ENCODE measurements at places on chromosomes 13 and 19. TPM values are rescaled to one million over a fixed set of nuclear protein-coding genes. Genes with fewer than 3 reads are reported as not detected.

GRCh38 chr13:77398825-77399620, 72.1 kb upstream of the MYCBP2 start:
- no peaks in the 10 kb centered on the region for H3K4me1 ChIP-seq
- peak; percentile 24 for DNase-seq
- no peak overlapping the region for H3K4me3 ChIP-seq
- no peak overlapping the region for H3K27ac ChIP-seq

Gene ATP4A
- not detected for total RNA-seq

GRCh38 chr19:17468302-17469091, 1.8 kb upstream of the SLC27A1 start:
- H3K36me3 ChIP-seq, result no peaks in the 10 kb centered on the region
- H3K27ac ChIP-seq, result peak overlapping the region; percentile 65
- peak overlapping the region; percentile 91 for H3K4me3 ChIP-seq

GRCh38 chr13:20128459-20128931, 32.4 kb downstream of the GJA3 start:
- DNase-seq, result peak; percentile 50
- H3K4me1 ChIP-seq, result peaks cover 17% of the 10 kb centered on the region
- H3K27ac ChIP-seq, result peak overlapping the region; percentile 60
- no peaks in the 10 kb centered on the region for H3K36me3 ChIP-seq
- peak overlapping the region; percentile 77 for H3K4me3 ChIP-seq
- no peaks in the 10 kb centered on the region for H3K27me3 ChIP-seq

Gene ONECUT3
- 1.4 TPM for total RNA-seq

Gene KLHL26
- total RNA-seq, result 12.7 TPM

Gene PBX4
- 6.9 TPM for total RNA-seq

GRCh38 chr19:55544776-55545439, 435 bp downstream of the SBK3 start:
- H3K4me3 ChIP-seq, result no peak overlapping the region
- peak; percentile 23 for DNase-seq
- H3K27ac ChIP-seq, result no peak overlapping the region

Gene MIA
- 1.4 TPM for total RNA-seq

DNA sequence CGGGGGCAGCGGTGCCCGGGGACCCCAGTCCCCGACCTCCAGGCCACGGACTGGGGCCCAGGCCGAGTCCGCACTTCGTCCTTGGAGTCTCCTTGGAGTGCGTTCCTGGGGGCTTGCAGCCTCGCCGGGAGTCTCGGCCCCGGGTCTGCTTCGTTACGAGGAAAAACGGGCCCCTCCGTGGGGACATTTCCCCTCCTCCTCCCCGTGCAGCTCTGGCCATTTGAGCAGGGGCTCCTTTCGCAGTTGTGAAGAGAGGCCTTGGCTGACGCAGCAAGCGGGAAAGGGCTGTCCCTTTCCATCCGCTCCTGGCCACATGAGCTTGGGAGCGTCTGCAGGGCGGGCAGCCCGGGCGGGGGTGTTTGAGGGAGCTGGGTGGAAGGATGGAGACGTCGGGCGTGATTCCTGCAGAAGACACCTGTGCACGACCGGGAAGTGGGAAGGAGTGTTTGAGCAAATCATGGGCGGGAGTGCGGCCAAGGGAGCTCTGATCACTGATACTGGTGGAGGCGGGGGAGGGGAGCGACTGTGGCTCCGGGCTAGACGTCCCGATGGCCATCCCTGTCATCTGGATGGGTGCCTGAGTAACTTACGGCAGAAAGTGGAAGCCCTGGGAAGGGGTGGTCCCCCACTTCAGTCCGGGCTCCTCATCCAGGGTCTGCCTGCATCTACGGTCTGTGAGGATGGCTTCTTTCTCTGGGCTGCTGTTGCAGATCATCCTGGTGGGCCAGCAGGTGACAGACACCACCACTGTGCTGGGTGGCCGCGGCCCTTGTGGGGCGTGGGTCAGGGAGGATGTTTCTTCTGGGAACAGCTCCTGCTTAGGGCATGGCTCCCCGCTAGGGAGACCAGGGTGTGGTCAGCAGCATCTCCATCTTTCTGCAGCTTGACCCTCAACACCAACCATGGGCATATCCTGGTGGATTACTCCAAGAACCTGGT, 736 bp downstream of the GPI start:
- peaks cover 15% of the 10 kb centered on the region for H3K4me1 ChIP-seq
- DNase-seq, result peak; percentile 14
- peaks cover 24% of the 10 kb centered on the region for H3K36me3 ChIP-seq
- H3K27ac ChIP-seq, result peak overlapping the region; percentile 23

Gene C13orf46
- 0.07 TPM for total RNA-seq

- H3K4me1 ChIP-seq, result peaks cover 3% of the 10 kb centered on the region
- no peak overlapping the region for H3K27ac ChIP-seq
Observed at GRCh38 chr13:73187106-73187505, 128.3 kb downstream of the KLF5 start.

Gene NAPSA
- total RNA-seq, result 1.2 TPM

Gene LEUTX
- not detected for total RNA-seq

Gene RGCC
- 2.6 TPM for total RNA-seq

DNA sequence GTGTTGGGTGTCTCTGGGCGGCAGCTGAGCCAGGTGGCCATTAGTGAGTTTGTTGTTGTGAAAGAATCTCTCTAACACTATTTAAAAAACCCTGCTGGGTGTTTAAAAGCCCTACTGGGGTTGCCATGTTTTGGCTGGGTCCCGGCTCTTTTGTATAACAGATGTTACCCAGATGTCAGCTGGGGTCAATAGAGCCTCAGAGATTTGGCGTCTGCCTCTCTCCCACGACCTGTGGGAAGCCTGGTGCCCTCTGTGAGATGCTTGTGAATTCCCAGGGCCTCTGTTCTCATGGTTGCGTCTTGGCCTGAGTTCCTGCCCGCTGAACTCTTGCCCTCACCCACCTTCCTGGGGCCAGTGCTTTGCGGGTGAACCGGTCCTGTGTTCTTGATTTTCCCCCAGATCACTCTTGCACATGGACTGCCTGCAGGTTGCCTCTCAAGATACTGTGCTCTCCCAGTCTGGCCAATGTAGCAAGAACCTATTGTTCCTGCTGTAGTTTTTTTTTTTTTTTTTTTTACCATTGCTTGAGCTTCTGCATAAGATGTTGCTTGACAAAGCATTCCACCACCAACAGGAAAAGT, 9.5 kb downstream of the NFILZ start:
- no peaks in the 10 kb centered on the region for H3K36me3 ChIP-seq
- no peak for DNase-seq
- 0 out of 2 replicates have a peak, but pooled peaks cover 3% of the 10 kb centered on the region for H3K27me3 ChIP-seq
- H3K4me1 ChIP-seq, result peaks cover 8% of the 10 kb centered on the region
- no peak overlapping the region for H3K4me3 ChIP-seq
- H3K27ac ChIP-seq, result no peak overlapping the region
